ENCODE measurements at places on chromosomes 2 and 18.

- no peak for DNase-seq
These were observed 95.3 kb downstream of the SMC6 start for GRCh38 chr2:17658251-17658843.

DNA sequence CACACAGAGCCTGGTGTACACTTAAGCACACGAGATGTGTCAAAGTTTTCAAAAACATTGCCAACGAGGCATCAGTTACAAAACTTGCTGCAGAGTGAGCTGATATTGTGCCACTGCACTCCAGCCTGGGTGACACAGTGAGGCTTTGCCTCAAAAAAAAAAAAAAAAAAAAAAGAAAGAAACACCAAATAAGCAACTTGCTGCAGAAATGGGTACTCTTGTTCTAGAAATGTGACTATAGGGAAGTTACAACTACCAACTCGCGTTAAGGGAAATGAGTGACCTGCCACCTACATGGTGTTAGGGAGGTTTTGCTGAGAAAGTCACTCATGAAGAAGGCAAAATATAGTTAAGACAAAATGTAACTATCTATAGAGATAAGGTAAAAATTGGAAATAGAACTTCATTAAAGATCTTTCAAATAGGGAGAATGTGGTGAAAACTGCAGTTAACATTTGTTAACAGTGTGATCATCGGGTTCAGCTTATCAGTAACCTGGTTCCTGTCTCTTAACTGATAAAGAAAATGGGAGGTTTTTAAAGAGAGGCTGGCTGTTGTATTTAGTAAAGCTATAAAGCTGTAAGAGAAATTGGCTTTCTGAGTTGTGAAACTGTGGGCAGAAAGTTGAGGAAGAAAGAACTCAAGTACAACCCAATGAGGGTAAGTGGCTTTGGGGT is at the start of gene IL1RL1:
TSS of gene IL1RL1 (plus strand) at position 600 of the 677 bp plus-strand sequence. CDS start 26,702 bp downstream, outside the sequence.
- DNase-seq: no peak

DNA sequence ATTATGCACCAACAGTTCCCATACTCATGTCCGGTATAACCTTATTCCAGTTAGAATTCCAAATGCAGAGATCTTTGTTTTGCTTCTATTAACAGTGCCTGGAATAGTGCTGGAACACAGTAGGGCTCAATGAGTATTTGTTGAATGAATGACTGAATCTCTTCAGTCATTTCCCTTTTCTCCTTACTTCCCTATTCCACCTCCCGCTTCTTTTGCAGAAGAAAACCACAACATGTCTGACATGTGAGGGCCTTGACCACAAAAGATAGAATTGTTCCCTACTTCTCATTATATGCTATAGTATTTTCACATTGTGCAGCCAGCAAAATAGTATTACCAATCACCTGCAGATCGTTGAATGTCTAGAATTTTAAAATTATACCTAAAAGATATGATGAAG is 19.5 kb upstream of the HNRNPLL start:
- no peak for DNase-seq

DNA sequence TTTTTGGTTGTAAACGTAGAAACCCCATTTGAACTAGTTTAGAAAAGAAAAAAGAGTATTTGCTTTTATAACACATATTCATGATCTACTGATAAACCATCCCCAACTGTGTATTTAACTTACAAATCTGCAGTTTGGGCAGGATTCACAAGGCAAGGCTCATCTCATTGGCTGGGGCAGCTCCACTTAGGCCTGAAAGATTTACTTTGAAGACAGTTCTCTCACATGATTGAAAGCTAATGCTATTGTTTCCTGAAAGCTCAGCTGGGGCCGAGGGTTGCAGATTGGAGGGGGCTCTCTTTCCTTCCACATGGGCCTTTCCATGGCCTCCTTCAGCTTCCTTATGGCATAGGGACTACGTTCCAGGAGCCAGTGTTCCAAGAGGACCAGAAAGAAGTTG is 47.4 kb downstream of the ARHGAP15 start:
- DNase-seq: no peak

- DNase-seq: no peak
These were observed 161.0 kb upstream of the ZFP36L2 start for GRCh38 chr2:43387092-43388062.

DNA sequence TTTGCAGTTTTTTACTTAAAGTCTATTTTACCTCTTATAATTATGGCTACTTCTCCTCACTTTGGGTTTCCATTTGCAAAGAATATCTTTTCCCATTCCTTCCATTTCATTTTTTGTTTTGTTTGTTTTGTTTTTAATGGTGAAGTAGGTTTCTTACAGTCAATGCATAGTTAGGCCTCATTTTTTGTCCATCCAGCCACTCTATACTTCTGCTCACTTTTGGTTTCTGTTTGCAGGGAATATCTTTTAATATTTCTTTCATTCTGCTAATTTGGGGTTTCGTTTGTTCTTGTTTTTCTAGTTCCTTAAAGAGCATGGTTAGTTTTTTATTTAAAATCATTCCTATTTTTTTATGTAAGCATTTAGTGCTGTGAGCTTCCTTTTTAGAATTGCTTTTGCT is 339.4 kb downstream of the GRB14 start:
- DNase-seq: no peak

- no peak for DNase-seq
These were observed 74.8 kb downstream of the B3GNT2 start for GRCh38 chr2:62270728-62271127.

- no peak for DNase-seq
These were observed 126.6 kb downstream of the BCL11A start for GRCh38 chr2:60426880-60427279.

- DNase-seq: no peak
These were observed 257.6 kb upstream of the SALL3 start for GRCh38 chr18:78721981-78722380.
